SHP77 (cell line): ENCODE measurements at places on chromosomes 5 and 9.

DNA sequence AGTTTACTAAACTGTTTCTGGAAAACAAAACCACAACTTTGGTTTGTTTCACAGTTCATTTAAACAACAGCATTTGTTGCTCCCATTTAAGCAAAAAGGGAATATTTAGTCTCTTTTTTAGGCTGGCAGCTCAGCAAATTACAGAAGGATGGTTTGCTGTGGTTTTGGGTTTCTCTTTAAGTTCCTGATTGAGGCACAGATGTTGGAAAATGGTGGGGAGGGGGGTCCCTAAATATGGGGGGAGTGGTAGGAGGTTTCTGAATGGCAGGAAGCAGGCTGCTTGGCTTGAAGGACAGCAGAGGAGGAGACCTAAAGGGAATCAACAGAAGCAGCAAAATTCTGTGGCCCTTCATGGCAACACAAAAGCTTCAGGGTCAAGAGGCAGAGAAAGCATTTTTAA, 263.4 kb downstream of the ZSWIM6 start:
- no peak for DNase-seq

DNA sequence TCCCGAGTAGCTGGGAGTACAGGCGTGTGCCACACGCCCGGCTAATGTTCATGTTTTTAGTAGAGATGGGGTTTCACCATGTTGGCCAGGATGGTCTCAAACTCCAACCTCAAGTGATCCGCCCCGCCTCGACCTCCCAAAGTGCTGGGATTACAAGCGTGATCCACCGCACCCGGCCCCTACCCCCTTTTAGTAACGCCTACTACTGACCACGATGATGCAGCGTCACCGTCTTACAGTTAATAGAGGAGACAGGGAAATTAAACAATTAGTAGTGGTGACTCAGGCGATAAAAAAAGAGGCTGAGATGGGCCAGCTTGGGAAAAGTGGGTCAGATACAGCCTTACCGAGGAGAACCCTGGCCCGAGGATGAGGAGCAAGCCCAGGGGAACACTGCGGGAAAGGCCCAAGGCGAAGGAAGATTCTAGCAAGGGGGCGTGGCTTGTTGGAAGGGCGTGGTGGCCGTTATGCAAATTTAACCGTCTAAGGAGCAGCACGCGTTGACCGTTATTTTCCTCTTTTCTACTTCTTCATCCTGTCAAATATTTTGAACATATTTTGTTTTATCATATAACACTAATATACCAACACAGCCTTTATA, 1.6 kb upstream of the SETX start:
- no peak for DNase-seq

GRCh38 chr9:14645648-14646047, 47.6 kb downstream of the ZDHHC21 start:
- no peak for DNase-seq

DNA sequence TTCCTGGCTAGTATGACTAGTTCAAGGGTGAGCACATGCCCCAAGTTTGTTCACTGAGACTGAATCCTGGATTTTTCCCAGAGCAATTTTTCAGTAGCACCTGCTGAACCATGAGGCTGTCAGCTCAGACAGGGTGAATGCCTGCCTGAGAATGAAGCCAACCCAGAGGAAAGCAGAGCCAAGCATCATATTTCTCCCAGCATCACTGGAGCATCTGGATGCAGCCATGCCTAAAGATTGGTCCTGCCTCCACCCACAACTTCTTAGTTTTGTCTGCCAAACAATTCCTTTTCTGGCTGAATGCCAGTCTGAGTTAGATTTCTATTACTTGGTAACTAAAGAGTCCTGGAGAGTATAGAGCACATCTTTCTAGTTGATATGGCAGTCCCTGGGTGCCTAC, 343.6 kb downstream of the CSNK1G3 start:
- no peak for DNase-seq

DNA sequence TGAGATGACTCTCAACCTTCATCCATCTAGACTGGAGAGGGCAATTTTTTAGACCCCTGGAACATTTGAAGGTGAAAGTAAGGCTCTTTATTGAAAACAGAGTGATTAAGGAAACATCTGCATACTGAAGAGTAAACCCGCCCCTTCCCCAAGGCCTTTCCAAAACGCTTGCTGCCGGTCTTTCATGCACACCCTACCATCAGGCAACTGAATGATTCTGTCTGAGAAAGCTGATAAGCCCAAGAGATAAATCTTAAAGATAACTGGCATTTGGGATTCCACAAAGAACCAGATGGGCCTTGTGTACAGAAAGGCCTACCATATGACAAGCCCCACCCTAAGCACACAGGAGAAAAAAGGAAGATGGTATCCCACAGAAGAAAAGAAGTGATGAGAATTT, 54.4 kb upstream of the PIK3R1 start:
- DNase-seq, result no peak

DNA sequence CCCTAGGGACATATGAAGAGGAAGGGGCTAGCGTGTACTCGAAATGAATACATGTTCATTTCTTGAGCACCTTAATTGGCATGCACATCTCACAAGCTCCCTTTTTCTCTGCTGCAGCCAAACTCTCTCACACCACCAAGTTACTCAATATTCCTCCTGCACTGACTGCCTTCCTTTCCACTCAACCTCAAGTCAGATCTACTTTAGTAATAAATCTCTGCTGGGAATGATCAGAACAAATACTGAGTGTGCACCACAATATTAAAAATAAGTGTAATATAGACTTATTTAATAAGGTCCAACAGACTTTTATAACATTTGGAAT, 995.8 kb upstream of the WWC1 start:
- no peak for DNase-seq

DNA sequence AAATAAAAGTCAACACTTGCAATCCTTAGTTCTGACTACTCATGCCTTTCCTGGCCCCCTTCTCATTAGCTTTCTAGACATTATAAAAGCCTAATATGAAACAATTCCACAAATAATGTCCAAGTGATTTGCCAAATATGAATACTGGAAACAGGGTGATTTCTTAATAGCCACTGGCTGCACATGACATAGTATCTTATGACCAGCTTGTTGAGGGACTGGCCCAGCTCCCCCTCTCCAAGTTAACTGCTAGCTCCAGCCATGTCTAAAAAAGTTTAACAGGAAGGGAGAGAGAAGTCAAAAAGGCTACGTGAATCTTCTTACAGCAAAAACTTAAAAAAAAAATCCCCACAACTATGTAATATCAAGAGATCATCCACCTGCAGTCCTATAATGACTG, 1.5 kb downstream of the CERT1 start:
- DNase-seq, result no peak

- DNase-seq, result no peak
These were observed 18.4 kb downstream of the CEL start for GRCh38 chr9:133080161-133080560.

DNA sequence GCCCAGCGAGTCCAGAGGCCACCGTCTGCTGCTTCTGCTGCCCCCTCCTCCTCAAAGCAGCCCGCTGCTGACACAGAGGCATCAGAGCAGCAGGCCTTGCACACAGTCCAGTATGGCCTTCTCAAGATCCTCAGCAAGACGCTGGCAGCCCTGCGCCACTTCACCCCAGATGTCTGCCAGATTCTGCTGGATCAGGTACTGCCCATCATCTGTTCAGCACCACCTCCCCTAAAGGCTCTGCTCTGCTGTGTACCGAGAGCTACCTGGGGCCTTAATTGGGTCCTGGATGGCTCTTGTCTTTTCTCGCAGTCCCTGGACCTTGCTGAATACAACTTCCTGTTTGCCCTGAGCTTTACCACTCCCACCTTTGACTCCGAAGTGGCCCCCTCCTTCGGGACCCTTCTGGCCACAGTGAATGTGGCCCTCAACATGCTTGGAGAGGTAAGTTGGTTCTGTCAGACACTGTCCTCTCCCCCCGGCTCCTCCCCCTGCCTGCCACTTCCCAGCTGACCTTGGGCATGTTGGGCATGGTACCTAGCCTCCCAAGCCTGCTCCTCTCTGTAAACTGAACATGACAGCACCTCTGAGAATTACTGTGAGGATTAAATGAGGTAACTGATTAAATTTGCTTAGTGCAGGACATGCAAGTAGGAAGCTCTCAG, 22.7 kb downstream of the SH3GLB2 start:
- no peak for DNase-seq

DNA sequence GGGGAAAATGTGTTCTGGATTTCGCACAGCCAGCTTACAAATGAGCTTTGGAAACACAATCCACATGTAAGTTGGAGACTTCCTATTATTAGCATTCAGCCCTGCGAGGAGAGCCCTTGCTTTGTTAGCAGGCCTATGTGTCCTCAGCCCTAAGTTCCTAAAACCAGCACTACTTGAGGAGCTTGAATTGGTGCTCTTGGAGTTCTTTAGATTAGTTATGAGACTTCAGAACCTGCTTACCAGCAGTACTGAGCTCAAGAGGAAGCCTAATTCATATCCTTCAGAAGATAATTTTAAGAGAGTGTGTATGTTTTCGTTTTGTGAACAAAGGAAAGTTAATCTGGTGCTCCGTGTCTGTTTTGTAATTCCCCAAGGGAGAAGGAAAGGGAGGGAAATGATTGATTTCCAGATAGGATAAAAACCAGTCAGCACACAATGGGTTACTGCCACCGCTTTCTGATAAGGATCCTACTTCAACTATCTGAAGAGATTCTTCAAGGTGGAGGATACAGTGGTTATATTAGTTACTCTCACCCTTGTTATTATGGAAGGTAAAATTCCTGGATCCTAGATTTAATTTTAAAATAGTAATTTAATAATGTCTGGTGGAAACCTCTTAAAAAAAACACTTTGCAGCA, 35.2 kb downstream of the PIK3R1 start:
- no peak for DNase-seq

DNA sequence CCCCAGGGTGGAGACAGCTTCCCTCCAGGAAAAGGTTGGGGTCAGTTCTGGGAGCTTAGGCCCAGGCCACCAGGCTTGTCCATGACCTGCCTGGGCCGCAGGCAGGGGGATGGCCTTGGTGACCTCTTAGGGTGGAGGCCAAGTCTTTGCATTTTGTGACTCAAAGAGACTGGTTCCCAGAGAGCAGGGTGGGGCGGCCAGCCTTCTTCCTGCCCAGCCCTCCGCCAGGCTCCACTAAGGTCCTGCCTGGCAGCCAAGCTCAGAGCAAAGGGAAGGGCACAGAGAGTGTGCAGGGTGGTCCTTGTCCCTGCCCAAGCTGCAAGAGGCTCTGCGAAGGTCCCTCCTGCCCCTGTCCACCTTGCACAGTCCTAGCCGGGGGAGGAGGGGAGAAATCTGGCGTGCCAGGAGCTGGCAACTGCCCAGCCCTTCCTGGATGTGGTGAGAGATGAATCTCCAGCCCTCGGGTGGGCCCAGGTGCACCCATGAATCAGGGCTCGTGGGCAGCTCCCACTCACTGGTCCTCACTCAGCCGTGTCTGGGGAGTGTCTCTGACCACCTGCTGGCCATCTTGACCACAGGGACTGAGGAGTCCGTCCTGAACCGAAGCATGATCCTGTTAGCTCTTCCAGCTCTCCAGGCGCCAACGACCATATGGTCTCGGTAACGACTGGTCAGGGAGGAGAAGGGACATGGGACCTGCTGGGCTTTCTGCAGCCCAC, 2.3 kb upstream of the PTGDS start:
- no peak for DNase-seq

DNA sequence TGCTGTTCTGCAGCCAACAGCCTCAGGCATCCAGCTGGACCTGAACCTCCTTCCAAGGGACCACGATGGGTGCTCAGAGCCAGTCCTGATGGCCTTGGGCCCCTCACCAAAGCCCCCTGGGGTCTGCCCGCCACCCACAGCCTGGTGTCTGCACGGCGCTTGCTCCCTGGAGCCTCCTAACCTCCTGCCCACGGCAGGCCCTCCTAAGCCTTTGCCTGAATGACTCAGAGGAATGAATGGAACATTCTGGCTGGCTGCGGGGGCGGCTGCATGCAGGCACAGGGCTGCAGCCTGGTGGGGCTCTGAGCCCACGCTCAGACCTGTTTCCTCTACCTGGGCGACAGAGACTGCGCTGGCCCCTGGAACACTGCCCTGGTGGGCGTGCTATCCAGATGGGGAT, 6.9 kb downstream of the SOHLH1 start:
- no peak for DNase-seq

- peak; percentile 70 for DNase-seq
These were observed 156.3 kb upstream of the IER5L start for GRCh38 chr9:129334105-129334935.

- DNase-seq, result no peak
These were observed 149.1 kb downstream of the ATP10B start for GRCh38 chr5:160702934-160703333.

- no peak for DNase-seq
These were observed 1084.4 kb upstream of the WWC1 start for GRCh38 chr5:167207081-167207480.

DNA sequence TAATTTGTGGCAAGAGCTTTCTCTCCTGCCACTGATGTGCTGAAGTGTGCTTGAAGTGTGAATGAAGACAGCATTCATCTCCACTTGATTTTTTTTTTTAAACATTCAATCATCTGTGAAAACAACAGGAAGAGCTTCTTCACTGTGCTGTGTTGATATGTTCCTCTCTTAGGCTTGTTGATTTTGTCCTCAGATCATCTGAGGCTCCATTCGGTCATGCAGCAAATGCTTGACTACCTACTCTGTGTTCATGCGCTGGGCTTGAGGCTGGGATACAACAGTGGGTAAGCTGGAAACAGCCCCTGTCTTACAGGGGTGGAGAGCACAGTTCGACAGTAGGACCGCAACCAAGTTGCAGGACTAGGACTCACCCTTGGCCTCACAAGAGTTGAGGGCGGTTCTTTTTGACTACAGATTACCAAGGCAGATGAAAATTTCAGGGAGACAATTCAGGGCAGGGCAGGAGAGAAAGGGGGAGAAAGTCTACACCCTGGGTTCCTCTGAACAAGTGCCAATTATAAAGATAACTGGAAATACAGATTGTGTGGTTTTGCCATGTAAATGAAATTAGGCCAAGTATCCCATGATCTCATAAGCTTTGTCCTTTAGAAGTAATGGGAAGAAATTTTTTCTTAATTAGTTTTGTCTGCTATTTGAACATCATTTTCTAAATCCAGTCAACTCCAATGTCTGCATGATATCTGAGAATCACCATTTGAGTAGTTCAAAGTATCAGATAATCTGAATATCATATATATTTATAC, 31.0 kb upstream of the F2R start:
- DNase-seq, result no peak
